Stimulated activated CD8-positive, alpha-beta memory T cell treated with anti-CD3 and anti-CD28 coated beads, Interleukin-15, amount 100 ng/mL, for 24 hours (primary cell): ENCODE measurements at places on chromosomes 12 and 14.

- no peak for DNase-seq
Observed at GRCh38 chr14:99412117-99413061, 68.3 kb downstream of the SETD3 start.

GRCh38 chr14:101194373-101195308, 291.1 kb upstream of the RTL1 start:
- no peak for DNase-seq

- DNase-seq, result no peak
Observed at GRCh38 chr14:33486332-33486890, 464.5 kb downstream of the EGLN3 start.

DNA sequence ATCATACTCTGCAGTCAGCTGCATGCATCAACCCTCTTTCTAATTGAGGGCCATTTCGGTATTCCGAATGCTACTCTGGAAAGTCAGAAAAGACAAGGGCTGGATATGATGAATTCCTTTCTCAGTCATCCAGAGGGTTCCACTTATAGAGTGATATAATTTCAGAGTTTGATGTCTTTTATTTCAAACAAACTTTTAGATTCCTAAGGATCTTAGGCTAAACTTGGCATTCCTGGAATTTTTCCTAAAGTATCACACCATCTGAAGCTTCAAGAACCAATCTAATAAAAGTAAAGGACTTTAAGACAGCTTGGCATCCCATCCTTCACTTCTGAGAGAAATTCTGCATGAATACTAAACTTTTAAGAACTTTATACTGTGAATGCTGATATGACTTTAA, 69.3 kb upstream of the KCNJ8 start:
- no peak for DNase-seq

- DNase-seq, result no peak
Observed at GRCh38 chr12:16726879-16727278, 120.9 kb upstream of the LMO3 start.

- DNase-seq, result no peak
Observed at GRCh38 chr12:56081393-56082347, 1.7 kb downstream of the ERBB3 start.

GRCh38 chr12:122827258-122827657, 8.0 kb upstream of the HIP1R start:
- no peak for DNase-seq

- no peak for DNase-seq
Observed at GRCh38 chr12:78977304-78977867, 112.8 kb downstream of the SYT1 start.

GRCh38 chr12:55696796-55697462, 10.8 kb downstream of the ITGA7 start:
- DNase-seq, result no peak

- no peak for DNase-seq
Observed at GRCh38 chr14:101543814-101544213, 17.5 kb upstream of the DIO3 start.

GRCh38 chr12:54954801-54955200, 29.8 kb downstream of the TESPA1 start:
- DNase-seq, result no peak

- DNase-seq, result no peak
Observed at GRCh38 chr14:56816574-56817391, 6.5 kb upstream of the OTX2 start.

- DNase-seq, result no peak
Observed at GRCh38 chr14:75993567-75994041, 8.0 kb downstream of the IFT43 start.

DNA sequence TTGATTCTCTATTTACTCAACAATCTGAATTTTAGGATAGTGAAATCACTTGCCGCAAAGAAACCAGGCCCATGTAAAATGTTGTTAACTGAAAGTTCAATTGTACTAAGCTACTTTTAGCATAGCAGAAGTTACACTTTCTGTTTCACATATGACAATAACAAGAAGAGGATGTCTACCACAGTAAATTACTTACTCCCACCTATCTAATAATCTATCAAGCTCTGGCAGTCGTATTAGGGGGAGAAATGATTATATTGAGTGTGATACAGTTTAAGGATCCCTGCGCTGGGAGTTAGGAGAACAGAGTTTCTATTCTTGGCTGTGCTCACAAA, 66.5 kb upstream of the CAND1 start:
- no peak for DNase-seq

GRCh38 chr12:14156606-14157005, 175.2 kb upstream of the GRIN2B start:
- DNase-seq, result no peak
